ENCODE measurements at places on chromosomes 16 and 17.
A peak's percentile ranks its signal among the peaks of the same experiment; 100 is the strongest.

GRCh38 chr16:79847101-79847500, 246.6 kb upstream of the MAF start:
- DNase-seq: no peak

- DNase-seq: no peak
These were observed 615.6 kb downstream of the MAF start for GRCh38 chr16:78984887-78985464.

DNA sequence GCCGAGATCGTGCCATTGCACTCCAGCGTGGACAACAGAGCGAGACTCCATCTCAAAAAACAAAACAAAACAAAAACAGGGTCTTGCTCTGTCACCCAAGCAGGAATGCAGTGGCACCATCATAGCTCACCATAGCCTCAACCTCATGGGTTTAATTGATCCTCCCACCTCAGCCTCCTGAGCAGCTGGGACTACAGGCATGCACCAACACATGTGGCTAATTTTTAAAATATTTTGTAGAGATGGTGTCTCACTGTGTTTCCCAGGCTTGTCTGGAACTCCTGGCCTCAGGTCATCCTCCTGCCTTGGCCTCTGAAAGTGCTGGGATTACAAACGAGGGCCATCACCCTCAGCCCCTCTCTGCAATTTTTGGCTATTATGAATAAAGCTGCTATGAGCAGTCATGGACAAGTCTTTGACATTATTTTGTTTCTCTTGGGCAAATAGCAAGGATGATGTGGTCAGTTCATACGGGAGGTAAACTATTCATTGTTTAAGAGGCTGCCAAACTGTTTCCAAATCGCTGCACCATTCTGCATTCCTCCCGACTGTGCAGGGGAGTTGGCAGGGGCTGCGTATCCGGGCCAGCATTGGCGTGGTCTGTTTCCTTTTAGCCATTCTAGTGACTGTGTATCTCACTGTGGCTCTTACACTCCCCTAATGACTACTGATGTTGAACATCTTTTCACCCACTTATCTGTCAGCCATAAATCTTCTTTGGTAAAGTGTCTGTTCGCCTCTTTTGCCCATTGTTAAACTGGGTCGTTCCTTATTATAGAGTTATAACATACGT, 21.1 kb downstream of the EIF4A3 start:
- DNase-seq: peak; percentile 90

- DNase-seq: no peak
These were observed 16.8 kb upstream of the AURKB start for GRCh38 chr17:8227238-8227581.

All from MG63 (cell line).